NCI-H446 treated with DMSO at 0.1 percent for 48 hours (cell line): ENCODE measurements at places on chromosomes 6 and 20.

DNA sequence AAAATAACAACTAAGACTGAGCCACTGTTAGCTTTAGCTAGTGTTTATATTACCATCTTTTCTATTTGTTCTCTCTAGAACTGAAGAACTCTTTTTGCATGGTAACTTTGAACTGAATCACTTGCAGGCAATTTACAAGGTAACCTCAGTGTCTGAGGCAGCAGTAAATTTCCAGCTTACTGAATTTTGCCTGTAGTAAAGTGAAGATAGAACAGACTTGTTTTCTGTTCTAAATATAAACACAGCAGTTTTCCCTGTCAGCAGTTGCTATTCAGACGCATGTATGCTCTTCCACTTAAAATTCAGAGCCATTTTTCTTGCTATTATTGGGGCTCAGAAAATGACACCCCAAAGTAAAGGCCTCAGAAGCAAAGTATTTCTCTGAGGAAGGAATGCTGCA lies 974.0 kb upstream of the GJE1 start:
- no peak for DNase-seq

DNA sequence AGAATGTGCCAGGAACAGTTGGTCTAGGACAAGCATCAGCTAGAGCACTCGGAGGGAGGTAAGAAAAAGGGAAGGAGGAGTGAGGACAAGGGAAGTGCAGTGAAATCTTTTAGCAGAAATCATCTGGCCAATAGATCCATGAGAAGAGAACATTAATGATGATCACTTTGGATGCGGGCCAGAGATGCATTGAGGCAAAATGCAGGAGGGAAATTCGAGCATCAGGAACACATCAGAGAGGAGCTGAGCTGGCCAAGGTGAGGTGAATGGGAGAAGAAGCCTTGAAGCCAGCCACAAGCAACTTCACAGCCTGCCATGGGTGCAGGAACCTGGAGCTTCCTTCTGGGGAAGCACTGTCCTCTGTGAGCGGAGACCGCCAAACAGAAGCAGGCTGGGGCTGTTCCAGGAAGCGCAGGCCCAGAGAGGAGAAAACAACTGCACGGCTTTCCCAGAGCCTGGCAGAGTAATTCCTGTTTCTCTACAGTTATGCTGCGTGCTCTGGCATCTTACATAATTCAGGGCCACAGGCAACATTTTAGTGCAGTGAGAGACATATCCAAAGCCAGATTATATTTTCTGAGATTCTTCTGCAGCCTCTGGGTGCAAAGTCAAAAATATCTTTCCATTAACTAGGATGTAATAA lies 143.8 kb downstream of the F13A1 start:
- no peak for DNase-seq

DNA sequence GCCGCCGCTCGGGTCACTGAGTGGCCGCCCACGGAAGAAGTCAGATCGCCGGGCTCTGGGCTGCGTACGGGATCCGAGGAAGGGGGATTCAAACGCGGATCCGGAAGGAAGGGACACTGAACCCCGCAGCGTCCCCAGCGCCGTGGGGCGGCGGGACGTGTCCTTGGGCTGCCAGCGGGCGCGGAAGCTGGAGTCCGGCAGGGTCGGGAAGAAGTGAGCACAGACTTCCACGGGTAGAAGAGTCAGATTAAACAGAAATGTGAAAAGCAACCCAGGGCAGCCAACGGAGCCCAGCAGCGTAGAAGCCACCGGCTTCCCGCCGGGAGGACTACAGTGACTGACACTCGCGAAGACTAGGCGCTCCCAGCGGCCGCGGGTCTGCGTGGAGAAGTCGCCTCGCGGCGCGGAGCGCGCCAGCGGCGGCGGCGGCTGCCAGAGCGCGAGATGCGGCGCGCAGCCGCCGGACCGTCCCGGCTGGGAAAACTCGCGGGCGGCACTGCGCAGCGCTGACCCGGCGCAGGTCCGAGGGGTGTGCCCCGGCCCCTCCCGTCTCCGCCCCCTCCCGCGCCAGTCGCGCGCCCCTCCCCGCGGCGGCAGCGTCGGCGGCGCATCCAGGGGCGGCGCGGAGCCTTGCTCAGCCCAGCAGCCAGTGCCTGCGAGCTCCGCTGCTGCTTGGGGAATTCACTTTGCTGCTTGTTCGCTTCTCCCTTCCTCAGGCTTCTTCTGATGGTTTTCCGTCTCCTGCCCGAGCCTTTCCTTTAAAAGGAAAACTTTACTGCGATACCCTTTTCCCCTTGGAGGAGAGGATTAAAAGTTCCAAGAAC lies at the start of gene SAMD5:
Gene SAMD5 (plus strand): TSS at position 649 of the 824 bp plus-strand sequence. CDS start 239 bp downstream, outside the sequence.
- no peak for DNase-seq

- DNase-seq: peak; percentile 42
Observed at GRCh38 chr20:59676126-59676850, 71.9 kb downstream of the PHACTR3 start.

DNA sequence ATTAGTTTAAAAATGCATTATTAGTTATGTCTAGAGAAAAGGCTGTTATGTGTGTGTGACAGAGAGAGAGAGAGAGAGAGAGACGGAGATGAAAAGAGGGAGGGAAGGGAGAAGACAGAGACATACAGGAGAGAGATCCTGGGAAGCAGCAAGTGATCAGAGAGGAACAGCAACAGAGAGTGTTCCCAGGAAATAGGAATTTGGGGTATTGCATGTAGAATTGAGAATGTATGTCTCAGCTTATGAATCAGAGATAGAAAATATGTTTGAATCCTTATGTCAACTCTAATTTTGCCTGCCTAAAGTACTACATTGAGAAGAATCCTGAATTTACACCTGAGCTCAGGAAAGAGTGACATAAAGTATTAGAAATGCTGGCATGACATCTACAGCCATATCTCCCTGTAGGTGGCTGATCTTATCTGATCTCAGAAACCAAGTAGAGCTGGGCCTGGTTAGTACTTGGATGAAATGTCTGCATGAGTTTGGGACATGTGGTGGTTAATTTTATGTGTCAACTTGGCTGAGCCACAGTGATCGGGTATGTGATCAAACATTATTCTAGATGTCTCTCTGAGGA lies 130.6 kb downstream of the TENT5A start:
- no peak for DNase-seq

GRCh38 chr6:27286141-27286540 lies 25.9 kb downstream of the POM121L2 start:
- no peak for DNase-seq

DNA sequence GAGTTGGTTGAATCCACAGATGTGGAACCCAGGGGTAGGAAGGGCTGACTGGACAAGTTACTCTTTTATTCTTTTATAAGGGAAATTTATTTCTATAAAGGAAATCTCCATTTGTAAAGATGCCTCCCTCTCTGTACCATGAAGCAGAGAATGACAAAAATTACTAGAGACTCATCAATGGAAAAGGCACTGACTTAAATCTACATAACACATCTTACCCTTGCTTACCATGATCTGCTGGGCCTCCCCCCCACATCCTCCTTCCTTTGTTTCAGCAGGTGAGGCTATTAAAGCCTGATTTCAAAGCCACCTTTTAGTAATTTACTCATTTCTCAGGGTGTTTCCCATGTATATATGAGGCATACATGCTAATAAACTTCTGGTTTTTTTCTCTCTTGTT lies 130.2 kb upstream of the HDDC2 start:
- DNase-seq: no peak

- no peak for DNase-seq
Observed at GRCh38 chr6:71592643-71593042, 293.7 kb upstream of the RIMS1 start.

DNA sequence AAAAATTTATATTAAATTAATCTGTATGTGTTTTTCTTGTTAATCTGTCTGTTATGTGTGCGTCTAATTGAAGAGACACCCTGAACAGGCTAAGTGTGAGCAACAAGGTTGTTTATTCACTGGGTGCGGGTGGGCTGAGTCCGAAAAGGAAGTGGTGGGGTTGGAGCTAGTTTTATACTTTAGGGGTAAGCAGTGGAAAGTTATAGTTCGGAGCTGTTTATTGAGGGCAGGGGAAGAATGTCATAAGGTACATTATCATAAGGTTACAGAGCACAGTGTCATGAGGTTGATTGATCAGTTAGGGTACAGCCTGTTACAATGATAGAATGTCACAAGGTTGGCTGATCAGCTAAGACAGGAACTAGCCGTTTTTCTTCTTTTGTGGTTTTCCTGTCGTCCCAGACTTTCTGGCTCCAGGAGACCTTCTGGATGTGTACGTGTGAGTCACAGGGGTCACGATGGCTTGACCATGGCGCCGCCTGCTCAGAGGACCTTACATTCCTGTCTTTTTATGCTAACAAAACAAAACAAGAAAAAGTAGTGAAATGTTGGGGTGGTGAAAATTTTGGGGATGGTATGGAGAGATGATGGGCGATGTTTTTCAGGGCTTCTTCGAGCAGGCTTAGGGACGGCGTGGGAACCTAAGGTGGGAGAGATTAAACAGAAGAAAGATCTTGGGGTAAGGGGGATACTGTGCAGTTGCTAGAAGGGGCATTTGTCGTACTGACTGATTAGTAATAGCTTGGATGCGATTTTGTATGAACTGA lies 754.0 kb upstream of the ADGRB3 start:
- no peak for DNase-seq

DNA sequence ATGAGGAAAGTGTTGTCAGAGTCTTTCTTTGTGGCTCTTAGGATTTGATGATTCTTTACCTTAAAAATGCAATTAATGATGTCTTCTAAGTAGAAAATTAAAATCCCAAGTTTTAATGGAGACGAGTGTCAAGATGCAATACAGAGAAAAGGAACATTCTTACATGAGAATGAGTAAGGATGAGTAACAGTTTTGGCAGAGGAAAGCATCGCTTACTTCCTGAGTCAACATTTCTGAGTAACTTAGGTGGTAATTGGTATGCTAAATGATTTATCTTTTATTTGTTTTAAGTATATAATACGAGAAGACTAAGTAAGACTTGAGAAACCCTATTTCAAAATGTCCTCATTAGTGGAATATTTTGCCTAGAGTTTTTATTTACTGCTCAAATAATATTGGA lies 101.3 kb downstream of the RTN4IP1 start:
- no peak for DNase-seq

DNA sequence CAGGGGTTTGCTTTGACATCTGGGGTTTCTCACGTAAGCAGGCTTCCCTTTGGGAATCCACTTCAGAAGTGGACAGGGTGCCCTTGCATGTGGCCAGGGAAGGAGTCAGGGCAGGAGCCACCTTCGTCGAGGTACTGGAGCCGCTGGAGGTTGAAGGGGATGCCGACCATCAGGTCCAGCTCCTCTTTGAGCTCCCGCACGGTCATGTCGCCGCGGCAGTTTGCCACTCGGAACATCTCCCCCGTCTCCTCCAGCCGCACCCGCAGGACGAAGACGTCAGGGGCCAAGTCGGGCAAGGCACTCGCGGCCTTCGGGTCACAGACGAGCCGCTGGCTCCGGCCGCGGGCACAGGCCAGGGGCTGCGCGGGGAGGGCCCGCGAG lies 360 bp downstream of the ANKRD60 start:
- DNase-seq: no peak

GRCh38 chr6:157795841-157796240 lies 27.2 kb upstream of the SNX9 start:
- no peak for DNase-seq

- no peak for DNase-seq
Observed at GRCh38 chr6:169172946-169173345, 80.7 kb downstream of the THBS2 start.

GRCh38 chr6:38877721-38878120 lies 162.6 kb downstream of the DNAH8 start:
- no peak for DNase-seq
